Esophagus muscularis mucosa (tissue), 4 donors: ENCODE measurements at places on chromosomes 7 and 10.

GRCh38 chr7:149422914-149423301, 38.0 kb downstream of the ZNF777 start:
- peak; percentile 88 for DNase-seq

DNA sequence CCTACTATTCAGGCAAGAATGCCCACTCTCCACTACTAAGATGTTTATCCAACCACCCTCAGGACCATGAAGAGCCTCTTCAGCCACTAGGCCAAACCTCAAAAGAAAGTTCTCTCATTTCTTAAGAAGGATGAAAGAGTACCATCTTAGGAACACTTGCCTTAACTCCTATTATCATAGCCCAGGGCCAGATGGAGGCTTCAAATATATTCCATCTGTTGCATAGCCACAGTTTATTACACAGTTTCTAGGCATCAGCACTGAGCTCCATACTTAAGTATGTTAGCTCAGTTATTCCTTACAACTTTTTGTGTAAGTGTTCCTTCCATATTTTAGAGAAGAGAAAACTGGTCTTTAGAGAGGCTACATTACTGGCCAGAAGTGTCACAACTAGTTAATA, 37.4 kb upstream of the YAE1 start:
- DNase-seq: no peak

DNA sequence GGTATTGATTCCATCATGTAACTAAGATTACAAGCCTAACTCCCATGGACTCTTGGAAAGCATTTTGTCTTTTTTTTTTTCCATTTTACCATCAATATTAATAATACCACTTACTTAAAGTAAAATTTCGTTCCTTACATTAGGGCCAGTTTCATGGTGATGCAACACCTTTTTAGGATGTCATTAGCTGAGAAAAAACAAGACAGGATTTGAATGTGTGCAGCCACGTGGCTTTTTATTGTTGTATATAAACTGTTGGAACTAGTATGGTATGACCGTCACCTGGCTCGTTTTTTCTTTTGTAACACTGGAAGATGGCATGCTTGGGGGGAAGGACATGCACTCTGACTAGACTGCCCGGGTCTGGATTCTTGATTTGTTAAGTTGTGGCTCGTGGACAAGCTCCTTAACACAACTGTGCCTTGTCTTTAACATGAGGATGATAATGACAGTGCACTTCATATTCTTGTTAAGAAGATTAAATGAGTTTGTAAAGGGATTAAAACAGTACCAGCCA, 42.1 kb downstream of the ARHGAP21 start:
- no peak for DNase-seq

DNA sequence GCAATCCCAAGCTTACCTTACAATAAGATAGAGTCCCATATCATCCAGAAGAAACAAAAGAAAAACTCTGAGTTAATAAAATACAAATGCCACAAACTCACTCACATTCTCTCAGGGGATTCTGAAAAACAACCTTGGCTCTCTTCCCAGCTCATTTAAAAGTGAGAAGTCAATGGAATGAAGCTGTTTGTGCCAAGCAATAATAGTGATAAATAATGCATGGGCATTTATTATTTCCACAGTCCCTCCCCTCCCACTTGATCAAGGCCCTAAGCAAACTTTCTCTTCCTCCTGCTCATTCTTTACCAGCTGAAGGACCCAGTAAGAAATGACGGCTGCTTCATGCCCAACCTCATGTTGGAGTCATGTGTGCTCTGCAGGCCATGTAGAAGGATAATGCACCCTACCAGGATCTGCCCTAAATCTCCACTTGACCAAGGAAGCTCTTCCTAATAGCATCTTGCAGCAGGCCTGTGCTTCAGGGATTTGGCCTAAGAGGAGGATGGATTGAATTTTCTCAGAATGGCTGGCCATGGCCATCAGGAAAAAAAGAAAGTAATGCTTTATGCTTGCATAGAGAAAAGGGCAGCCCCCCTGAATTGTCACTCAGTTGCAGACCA, 451.3 kb downstream of the GPAM start:
- no peak for DNase-seq

DNA sequence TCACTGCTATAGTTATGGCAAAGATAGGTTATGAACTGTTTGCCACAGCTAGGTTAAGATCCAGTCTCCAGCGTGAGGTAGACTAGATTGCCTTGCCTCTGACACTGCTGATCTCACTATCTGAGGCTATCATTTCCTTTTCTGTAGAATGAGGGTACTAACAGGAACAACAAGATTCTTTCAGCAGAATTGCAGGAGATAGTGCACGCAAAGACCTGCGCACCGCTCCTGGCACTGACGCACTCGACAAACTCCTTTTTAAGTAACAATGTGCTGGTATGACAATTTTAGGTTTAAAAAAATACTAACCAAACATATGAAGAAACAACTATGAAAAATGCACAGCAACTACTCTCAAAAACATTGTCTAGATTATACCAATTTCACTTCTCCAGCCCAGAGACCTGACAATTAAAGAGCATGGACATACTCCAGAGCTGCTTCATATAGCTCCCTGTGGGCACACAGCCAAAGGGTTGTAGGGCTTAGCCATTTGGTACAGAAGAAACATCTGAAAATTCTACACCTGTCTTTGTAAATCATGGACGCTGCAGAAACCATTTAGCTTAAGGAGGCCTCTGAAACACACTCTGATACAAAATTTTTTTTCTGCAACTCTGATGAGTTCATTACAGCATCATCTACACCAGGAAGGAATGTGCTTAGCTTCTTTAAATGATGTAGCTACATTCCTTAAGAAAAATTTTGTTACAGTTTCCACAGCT, 7.8 kb downstream of the ADAM12 start:
- DNase-seq: peak; percentile 66

DNA sequence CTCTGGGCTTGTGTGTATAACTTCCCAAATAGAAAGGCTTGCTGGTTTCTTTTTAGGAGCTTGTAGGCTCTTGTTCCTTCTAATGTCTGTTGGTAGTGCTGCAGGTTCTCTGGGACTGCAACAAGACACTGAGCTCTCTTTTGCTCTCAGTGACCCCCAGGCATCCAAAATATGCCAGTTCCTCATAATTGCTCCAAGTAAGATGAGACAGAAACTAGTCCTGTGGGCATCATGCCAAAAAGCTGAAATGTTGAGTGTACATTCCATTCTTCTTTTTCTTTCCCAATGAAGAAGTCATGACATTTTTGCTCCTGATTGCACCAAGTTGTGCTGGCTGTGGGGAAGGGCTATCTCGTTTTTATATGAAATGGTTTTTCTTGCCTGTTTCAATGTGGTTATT, 7.1 kb upstream of the BTBD16 start:
- DNase-seq: no peak

- no peak for DNase-seq
Measured at GRCh38 chr7:31192986-31193385, 140.9 kb downstream of the ADCYAP1R1 start.

DNA sequence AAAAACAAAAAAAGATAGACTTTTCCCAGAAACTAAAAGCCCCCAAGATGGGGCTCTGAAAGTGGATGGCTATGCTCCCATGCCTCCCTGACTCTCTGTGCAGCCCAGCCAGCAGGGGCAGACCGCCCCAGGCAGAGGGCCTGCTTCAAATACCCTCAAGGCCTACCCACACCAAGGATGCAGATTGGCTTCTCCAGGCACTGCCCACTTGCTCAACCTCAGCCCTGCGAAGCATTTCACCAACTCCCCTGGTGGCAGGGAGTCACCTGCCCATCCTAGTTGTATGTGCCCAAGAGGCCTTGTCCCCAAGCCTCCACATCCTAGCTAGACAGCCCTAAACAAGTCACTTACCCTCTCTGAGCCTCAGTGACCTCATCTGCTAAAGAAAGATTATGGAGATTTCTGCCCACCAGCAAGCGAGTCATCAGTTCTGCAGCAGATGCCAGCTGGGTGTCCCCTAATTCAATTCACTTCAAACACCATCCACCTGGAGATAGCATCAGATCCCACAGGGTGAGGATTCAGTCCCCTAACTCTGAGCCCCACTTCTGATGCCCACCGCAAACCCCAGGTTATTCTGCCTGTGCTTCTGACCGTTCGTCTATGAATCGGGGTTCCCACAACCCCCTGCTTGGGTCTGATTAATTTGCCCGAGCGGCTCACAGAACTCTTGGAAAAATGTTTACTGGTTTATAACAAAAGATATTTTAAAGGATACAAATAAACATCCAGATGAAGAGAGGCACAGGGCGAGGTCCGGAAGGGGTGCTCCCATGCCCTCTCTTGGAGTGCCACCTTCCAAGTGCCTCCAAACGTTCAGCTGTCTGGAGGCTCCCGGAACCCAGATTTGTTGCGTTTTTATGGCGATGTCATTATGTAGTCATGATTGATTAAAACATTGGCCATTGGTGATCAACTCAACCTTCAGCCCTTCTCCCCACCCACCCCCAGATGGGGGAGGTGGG, 18.6 kb upstream of the ZMIZ1 start:
- no peak for DNase-seq

DNA sequence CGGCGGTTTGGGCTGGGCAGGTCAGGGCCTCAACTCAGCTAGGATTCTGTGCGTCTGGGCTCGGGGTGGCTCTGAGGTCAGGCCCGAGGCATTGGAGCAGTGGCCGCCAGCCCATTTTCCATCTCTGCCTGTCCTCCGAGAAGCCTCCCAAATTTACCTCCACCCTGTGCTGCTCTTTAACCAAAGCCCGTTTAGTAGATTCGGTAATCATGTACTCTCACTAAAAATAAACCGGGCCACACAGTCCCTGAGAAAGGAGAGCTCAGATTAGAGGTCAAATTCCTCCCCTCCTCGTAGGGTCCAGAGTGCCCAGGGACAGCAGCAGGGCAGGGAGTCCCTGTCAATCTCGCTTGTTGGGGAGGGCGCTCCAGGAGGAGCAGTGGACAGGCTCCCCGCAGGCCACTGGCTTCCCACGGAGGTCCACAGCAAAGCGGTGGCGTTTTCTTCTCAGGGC, 88.7 kb upstream of the CHST15 start:
- DNase-seq: no peak

DNA sequence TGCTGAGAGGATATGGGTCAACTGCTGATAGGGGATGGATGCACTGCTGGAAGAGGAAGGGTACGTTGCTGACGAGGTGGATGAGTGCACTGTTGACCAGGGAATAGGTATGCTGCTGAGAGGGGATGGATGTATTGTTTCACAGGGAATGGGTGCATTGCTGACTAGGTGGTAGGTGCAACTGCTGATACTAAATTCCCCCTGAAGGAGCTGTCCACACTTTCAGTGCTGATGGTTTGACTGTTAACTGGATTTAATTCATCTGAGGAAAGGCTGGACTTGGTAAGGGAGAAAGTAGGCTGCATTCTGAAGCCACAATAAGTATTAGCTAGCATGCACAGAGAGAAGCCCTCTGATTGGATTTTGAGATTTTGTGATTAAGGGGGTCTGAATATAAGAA, 1196.8 kb upstream of the PHF14 start:
- no peak for DNase-seq

DNA sequence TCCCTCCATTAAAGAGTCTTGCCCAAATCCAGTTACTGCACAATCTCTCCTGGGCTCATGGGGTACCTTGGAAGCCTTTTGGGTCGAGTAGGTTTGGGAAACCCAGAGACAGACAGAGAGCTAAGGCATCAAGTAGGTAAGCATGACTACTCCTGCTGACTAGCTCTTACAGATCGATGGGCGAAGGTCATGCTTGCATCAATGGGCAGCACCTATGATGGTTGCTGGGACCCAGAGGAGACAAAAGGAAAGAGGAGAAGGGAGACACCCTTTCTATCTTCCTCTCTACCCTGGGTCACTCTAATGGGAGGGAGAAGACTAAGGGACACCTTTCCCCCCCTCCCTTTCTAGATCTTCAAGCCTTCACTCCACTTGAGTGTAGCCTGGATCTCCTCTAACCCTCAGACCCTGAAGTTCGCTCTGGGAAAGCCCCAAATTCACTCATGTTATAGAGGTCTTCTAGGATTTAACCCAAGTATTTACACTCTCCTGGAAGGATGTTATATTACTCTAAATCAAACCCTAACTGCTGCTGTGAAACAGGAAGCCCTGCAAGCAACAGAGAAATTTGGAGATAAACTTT, 31.6 kb upstream of the ZNF746 start:
- DNase-seq: no peak

- DNase-seq: no peak
Measured at GRCh38 chr10:82267960-82268359, 393.0 kb downstream of the NRG3 start.

- DNase-seq: no peak
Measured at GRCh38 chr10:121049489-121049888, 198.3 kb downstream of the WDR11 start.

GRCh38 chr7:3370068-3370830, 69.2 kb downstream of the SDK1 start:
- no peak for DNase-seq

DNA sequence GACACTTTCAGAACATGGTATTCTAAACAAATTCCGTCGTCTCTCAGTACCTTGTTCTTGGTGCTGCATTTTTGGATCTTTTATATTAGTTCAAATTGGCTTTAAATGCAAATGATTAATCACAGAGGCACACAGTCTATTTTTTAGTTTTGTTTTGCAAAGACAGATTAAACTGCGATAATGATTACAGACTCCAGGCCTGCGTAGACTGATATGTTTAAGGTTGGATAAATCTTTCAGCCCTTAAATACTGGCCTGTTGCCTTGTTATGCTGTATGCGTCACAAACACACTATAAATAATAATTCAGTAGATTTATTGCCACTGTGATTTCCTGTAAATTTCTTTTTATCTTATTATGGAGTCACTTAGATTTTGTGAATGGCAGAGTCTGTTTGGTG, 19.3 kb downstream of the CACNB2 start:
- DNase-seq: no peak

GRCh38 chr7:148664324-148664723, 34.4 kb upstream of the CUL1 start:
- DNase-seq: no peak

DNA sequence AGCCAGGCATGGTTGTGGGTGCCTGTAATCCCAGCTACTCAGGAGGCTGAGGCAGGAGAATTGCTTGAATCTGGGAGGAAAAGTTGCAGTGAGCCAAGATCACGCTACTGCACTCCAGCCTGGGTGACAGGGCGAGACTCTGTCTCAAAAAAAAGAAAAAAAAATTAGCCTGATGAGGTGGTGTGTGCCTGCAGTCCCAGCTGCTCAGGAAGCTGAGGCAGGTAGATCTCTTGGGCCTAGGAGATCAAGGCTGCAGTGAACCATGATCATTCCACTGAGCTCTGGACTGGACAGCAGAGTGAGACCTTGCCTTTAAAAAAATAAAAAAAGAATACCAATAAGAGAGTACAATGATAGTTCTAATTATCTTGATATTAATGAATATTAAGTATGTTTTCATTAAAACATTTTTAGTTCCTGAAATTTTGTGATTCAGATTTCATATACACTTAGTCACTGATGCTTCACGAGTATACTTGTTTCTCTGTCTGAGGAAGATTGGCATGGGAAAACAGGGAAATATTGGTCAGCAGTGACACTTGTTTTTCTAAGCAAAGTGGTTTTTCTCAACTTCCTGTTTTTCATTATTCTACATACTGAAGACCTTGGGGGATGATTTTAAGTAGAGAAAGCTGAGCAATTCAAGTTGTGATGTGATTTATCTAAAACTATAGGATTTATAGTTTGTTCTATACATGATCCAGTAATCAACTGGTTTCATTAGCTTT, 76.8 kb downstream of the ADK start:
- DNase-seq: no peak
